ENCODE measurements at places on chromosomes 2 and 18.

- DNase-seq, result no peak
These were observed 112.4 kb downstream of the FEZ2 start for GRCh38 chr2:36485521-36485920.

GRCh38 chr2:180240774-180241173 lies 233.7 kb upstream of the CWC22 start:
- no peak for DNase-seq

GRCh38 chr18:26471027-26471426 lies 77.3 kb downstream of the KCTD1 start:
- no peak for DNase-seq

DNA sequence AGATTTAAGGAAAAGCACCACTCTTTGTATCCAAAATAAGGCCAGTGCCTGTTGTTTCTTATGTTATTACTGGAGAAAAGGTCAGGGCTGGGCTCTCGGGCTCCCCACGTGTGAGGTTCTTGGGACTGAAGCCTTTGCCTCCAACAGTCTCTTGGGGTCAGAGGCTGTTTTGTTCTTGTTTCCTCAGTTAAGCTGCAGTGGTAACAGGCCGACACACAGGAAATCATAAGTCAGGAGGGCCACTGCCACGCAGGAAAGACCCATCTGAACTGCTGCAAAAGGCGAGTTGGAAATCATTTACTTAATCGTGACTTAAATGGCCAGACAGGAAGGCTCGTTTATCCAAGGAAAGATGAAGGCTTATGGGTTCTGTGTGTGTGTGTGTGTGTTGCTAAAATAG lies 30.3 kb upstream of the IL37 start:
- DNase-seq, result no peak

DNA sequence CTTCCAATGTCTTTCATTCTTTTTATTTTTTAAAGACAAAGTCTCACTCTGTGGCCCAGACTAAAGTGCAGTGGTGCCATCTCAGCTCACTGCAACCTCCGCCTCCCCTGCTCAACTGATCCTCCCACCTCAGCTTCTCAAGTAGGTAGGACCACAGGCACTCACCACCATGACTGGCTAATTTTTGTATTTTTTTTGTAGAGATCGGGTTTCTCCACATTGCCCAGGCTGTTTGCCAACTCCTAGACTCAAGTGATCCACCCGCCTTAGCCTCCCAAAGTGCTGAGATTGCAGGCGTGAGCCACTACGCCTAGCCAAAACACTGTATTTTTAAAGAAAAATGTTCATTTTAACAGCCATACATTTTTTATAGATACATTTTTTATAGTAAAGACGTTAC lies 12.7 kb downstream of the GCKR start:
- DNase-seq, result no peak

- DNase-seq, result no peak
These were observed 89.4 kb upstream of the MAP2 start for GRCh38 chr2:209334188-209335017.

GRCh38 chr2:144389151-144389929 lies 130.6 kb downstream of the ZEB2 start:
- no peak for DNase-seq

DNA sequence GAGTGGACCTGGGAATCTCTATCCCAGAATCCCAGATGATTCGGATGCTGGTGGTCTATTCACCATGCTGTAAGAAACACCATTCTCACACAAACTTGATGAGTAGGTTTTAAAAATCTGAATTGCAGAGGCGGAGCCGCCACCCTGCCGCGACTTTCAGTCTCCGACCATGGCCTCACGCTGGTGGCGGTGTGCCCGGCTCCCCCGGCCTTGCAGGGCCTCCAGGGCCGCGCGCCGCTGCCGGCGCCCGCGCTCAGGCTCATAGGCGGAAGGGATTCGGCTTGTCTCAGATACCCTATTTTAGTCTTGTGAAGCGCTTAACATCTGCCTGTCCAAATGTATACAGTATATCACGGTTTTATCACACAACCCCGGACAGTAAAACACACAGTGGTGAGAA lies 2.6 kb upstream of the PPM1B start:
- no peak for DNase-seq

All from stimulated activated CD4-positive, alpha-beta T cell treated with anti-CD3 and anti-CD28 coated beads, Interleukin-15, amount 100 ng/mL, for 1 hour (primary cell).